ENCODE measurements at places on chromosomes 11 and 22.
A peak's percentile ranks its signal among the peaks of the same experiment; 100 is the strongest.

GRCh38 chr22:23520863-23521440, 59.1 kb downstream of the IGLL1 start:
- DNase-seq = no peak

DNA sequence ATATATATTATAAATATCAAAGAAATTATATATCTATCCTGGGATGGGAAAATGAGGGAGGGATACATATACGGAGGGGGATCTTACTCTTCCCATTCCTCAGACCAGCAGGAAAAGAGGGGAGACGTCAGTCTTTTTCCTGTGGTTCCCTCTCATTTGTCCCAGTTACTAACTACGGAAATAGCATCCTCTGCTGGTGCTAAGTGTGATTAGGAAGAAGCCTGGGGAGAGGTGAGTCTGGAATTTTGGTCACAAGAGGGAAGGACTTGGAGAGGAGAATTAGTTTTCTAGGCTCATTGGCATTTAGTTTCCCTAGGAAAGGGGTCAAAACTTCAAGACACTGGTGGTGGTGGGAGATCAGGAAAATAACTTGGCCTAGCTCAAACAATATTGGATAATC, 11.6 kb downstream of the MED19 start:
- no peak for DNase-seq

GRCh38 chr11:125954123-125954944, 8.5 kb downstream of the VSIG10L2 start:
- no peak for DNase-seq

GRCh38 chr11:38646382-38646781, 2048.3 kb upstream of the RAG2 start:
- no peak for DNase-seq

DNA sequence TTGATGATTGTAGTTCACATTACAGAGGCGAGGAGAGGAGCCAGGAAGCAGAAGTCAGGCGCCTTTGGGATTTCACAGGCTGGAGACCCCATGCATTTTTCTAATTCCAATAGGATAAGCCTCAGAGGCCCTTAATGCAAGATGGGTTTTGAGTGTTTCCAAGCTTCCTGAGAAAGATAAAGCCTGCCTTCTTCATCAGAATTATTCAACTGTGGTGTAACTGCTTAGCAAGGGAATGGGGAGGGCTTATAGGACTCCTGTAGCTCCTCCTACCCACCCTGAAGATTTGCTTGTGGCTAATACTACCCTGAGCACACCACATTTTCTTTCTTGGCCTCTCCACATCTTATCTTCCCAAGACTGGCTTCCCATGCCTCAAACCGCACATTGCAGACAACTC, 151.1 kb upstream of the ISX start:
- DNase-seq = no peak

DNA sequence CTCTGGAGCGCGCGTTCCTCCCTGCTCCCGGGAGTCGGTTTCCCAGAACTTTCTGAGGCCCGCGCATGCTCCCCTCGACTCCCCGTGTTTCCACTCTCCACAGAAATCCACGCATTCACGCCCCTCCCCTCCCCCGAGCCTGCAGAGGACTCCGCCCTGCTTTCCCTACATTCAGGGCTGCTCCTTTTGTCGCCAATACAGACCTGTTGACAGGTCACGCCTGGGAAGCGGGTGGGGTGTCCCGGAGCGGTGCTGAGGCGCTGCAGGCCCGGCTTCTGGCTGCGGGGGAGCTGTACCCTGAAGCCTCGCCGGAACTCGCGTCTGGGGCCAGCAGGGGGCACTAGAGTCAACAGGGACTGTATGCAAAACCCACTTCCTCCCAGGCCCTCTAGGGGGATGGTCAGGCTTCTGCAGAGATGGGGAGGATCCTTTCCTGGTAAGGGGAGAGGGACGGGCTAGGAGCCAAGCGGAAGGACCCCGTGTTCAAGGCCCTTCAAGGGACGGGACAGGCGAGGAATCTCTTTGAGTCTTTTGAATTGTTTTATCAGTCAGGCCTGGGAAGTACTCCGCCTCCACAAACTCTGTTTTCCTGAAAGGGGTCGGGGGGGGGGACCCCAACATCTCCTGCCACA, at the start of gene PRAME:
PRAME (minus strand) TSS at position 294 of the 632 bp plus-strand sequence. CDS start 2,433 bp downstream, outside the sequence.
- DNase-seq = peak; percentile 80

- no peak for DNase-seq
Observed at GRCh38 chr22:43515902-43516301, 104.1 kb downstream of the MPPED1 start.

DNA sequence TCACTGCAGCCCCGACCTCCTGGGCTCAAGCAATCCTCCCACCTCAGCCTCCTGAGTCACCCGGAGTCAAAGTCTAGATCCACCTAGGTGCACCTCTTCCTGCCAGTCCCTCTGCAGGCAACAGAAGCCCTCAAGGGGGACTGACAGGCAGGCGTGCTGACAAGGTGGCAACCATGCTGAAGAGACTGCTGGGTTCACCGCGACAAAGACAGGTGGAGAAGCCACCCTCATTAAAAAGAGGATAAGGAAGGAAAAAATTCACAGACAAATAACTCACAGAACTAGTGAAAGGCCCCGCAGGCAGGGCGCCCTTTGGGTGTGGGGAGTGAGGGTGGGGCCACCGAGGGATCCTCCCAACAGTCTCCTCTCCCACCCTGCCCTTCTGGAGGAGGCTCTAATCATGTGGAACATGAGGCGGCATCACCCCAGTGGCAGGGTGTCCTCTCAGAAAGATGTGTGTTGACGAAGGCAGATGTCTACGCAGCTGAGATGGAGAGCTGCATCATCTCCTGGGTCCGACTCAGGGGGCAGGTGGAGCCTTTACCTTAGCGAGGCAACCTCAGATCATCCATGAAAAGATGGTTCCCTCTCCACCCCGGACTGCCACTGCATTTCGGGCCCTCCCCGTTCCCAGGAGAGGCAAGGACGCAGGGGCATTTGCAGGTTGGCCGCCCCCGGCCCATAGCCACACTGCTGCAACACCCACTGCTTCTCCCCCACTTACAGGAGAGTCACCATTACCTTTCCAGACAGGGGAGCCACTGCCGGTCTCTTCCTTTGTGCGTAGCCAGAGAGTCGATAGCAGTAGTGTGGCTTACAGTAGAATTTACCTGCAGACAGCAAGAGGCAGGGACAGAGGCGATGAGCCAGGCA, 91.2 kb upstream of the BID start:
- no peak for DNase-seq
